HT1080 (cell line): ENCODE measurements at places on chromosomes 7 and 10.

GRCh38 chr10:101292194-101293006 lies 61.6 kb upstream of the BTRC start:
- DNase-seq = no peak

DNA sequence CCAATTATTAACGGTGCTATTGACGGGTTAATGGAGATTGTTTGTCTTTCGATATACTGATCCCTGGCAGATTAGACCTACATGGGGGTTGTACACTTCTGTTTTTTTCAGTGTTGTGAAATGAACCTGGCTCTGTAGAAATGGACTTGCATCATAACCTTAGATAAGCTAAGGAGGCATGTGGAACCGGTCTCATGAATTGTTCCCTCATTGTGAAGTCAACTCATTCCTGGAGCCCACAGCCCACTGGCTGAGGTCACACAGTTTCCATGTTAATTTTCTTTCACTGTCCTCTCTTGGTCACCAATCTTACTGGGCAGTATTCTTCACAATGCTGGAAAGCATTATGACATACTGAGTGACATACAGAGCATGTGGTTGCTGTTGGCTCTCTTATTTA lies 202.8 kb downstream of the BMPER start:
- no peak for DNase-seq

DNA sequence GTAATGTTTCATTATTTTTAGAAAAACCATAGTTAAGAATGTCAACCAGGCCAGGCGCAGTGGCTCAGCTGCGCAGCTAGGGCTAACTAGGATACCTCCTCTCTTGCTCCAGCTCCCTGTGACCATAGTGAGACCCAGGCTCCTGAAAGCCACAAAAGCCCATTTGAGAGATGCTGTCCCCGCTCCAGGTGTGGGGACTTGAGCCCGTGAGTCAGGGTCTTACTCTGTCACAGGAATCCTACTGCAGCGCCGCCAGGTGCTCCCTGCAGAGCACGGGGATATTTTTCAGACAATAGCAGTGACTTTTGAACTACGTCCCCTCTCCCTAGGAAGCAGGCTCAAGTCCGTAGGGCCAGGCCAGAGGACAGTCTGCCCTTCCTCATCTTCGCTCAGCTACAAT lies 75.6 kb upstream of the NRBF2 start:
- DNase-seq = no peak

DNA sequence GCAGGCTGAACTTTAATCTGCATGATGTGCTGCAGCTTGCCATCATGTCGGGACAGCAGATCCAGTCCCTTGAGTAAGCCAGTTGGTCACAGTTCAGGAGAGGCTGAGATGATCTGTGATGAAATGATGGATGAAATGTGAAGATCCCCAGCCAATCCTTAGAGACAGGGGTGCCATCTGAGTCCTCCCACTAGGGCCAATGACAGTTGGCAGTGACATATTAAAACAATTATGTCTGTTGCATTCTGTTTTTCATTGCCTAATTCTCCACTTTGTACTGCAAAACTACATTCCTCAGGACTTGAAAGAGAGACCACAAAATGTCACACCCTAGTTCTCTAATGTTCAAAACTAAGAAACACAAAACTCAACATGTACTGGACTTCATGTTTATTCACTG lies 66.3 kb upstream of the CAV2 start:
- no peak for DNase-seq

GRCh38 chr7:156074084-156074483 lies 261.8 kb upstream of the SHH start:
- no peak for DNase-seq

DNA sequence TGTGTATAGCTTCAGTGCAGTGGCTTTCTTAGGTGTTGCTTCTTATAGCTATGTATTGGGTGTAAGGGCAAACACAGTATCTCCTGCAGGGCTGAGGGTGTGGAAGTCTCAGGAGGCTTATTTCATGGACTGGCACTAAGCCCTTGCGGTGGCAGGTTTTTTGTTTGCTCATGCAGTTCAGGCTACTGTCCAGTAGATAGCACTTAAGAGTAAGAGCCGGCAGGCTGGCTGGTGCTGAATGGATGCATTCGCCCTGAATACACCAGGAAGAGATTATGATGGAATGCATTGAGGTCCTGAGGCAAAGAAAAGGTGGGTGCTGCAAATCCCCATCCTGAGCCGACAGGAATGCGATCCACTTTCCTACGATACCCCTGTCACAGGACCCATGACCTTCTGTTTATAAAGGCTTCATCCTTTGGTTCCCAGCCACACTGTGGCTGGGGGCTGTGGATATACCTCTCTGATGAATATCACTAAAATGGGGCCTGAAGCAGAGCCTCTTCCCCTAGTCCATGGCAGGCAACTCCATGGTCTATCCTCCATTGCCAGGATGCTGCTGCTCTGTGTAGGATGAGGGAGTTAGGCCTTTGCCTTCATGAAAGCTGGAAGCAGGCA lies 44.9 kb downstream of the ANXA8 start:
- peak; percentile 67 for DNase-seq

GRCh38 chr10:57699944-57700343 lies 567.8 kb downstream of the IPMK start:
- DNase-seq = no peak

- DNase-seq = no peak
Observed at GRCh38 chr10:24255115-24255880, 46.4 kb downstream of the KIAA1217 start.
